ENCODE measurements at places on chromosomes 5 and 9.
A peak's percentile ranks its signal among the peaks of the same experiment; 100 is the strongest.

DNA sequence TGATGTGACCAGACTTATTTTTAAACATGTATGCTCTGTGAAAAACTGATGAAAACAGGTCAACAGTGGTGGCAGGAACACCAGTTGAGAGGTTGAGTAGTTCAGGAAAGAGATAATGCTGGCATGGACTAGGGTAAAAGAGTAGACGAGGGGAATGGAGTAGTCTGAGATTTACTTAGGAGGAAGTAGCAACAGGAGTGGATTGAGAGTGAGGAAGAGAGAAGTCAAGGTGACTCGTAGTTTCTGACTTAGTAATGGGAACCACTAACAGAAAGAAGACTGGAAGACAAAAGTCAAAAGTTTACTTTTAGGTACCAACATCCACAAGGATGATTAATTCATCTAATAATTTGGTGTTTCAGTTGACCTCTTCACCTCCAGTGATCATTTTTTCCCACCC is 3.6 kb downstream of the SRA1 start:
- no peak for DNase-seq

- no peak for DNase-seq
These were observed 2.7 kb upstream of the LCN12 start for GRCh38 chr9:136949239-136949816.

DNA sequence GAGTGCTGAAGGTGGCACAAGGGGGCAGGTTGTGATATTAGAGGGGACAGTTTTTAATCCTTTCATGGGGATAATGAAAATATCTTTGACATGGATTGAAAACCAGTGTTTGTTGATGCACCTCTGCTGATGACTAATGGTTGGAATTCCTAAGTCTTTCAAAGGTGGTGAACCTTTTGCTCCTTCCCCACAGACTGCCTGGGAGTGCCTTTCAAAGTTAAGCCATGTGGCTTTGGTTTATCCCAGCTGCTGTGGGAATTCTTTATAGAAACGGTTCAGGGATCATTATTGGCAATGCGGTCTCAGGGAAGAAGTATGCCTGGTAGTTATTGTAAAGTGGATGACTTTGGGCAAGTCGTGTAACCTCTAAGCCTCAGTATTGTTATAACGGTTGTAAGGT is 45.7 kb downstream of the PIP5K1B start:
- peak; percentile 39 for DNase-seq

- no peak for DNase-seq
These were observed 94.4 kb downstream of the ANKRD33B start for GRCh38 chr5:10658265-10658664.

DNA sequence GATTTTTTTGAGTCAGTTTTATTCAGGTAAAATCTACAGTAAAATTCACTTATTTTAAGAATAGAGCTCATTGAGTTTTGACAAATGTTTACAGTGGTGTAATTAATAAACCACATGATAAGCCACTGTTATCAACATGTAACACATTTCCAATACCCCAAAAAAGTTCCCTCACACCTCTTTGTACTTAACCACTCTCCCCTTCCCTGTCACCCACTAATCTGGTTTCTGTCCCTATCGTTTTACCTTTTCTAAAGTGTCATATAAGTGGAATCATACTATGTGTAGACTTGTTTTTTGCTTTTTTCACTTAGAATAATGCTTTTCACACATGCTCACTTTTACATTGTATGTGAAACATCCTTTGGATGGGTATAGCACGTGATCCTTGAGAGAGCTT is 127.2 kb downstream of the KDM4C start:
- no peak for DNase-seq

DNA sequence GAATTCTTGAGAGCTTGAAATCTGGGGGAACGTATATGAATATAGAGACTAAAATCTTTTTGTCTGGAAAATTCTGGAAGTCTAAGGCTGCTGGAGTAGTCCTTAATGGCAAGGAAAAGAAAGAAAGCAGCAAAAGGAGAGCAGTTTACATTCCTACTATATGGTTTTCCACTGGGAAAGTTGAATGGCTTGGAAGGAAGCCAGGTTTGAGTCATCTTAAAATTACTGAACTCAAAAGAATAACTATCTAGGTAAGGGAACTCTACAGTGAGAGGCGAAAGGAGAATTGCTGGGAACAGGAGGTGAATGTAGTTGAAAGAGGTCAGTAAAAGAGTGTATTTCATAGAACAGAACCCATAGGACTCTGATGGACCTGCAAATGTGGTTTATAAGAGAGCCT is 258.1 kb upstream of the EDIL3 start:
- DNase-seq: no peak

DNA sequence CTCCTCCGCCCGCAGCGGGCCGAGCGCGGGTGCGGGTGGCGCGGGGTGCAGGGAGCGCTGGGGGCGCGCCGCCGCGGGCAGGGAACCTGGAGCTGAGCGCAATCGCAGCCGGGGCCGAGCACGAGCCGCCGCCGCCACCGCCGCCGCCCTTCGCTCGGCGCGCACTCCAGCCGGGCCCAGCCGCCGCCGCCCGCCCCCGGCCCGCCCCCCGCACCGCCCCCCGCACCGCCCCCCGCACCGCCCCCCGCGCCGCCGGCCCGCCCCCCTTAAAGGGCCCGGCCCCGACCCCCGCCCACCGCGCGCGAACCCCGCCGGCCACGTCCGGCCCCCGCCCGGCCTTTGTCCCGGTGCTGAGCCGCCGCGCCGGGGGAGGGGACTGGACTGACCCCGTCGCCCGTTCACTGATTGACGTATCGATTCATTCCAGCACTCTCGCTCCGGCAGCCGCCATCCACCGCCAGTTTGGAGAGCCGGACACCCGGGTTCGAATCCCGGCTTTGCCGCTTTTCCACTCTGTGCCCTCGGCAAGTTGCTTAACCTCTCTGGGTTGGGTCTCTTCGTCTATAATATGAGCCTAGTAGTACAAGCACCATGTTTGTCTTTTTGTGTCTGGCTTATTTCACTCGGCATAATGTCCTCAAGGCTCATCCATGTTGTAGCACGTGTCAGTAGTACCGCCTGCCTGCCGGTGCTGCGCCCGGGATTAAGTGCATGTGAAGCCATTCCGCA is at the start of gene SH3PXD2B:
Gene SH3PXD2B, minus strand, starts transcription at position 168 of the 729 bp plus-strand sequence. CDS start 173 bp downstream, outside the sequence.
- DNase-seq: peak; percentile 89

DNA sequence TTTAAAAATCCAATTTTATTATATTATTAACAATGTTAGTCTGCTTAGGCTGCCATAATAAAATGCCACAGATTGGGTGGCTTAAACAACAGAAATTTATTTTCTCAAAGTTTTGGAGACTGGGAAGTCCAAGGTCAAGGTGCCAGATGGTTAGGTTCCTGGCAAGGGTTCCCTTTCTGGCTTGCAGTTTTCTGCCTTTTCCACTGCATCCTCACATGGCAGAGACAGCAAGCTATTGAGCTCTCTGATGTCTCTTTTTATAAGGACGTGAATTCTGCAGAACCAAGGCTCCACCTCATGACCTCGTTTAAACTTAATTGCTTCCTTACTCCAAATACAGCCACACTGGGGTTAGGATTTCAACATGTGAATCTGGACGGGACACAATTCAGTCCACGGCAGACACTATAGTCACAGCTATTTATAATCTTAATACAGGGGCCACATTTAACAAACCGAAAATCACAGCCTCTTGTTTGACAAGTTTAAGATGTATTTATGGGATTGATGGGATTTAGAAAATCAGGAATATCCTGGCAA is 174.9 kb upstream of the PUM3 start:
- no peak for DNase-seq

DNA sequence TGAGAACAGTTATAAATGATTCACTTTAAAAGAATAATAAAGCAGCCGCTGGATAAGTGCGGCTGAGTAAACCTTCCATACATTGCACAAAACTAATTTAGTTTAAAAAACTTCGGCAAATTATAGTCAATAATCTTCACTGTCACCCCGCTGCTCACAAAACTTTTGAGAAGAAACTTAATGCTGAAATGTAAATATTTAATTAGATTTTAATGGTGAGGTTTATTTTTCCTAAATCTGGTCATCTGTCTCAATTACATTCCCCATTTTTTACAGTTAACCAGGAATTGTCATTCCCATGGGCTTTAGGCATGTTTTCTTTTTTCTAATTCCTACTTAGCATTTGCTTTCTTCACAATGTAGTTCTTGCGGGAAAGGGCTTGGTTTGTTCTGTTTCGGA is 169.8 kb downstream of the CAAP1 start:
- no peak for DNase-seq

GRCh38 chr9:123678878-123679329 is 251.0 kb downstream of the DENND1A start:
- DNase-seq: no peak

- DNase-seq: peak; percentile 90
These were observed 187.7 kb downstream of the DENND1A start for GRCh38 chr9:123742009-123742767.

DNA sequence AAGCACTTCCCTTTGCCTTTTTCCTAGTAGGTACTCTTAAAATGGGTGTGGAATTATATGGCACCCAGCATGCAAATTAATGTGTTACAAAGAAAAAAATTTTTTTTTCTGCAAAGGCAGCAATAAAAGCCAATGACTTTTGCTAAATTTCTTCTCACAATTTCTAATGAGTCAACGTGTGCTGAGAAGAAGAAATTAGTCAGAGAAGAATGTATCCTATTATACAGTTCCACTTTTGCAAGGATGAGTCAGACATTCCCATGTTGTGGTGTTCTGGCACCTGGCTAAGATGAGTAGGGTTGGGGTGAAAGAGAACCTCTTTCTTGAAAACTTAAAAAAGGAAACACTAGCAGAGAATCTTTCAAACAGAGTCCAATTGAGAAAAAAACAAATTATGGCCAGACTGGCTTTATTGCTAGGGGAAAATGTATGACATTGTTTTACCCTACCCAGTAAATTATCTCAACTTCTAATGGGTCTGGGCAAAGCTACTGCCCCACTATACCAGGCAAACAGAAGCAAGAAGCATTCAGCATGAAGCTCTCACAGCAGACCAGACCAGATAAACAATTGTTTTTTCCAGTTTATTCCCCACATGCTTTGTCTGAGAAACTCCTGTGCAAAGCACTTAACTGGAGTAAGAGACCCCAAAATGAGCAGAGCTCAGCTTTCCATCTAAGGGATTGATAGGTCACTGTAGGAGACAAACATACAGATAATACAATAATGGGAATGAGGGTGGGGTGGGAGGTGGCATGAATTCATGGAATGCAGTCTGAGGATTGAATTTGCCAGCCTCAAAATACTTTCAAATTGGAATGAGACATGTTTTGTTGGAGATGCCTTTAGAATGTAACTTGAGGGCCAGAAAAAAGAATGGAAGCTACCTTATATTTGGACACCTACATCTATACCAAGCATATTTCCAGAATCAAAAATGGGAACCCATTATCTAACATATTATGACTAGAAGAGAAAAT is 220.8 kb upstream of the RFX3 start:
- DNase-seq: no peak

DNA sequence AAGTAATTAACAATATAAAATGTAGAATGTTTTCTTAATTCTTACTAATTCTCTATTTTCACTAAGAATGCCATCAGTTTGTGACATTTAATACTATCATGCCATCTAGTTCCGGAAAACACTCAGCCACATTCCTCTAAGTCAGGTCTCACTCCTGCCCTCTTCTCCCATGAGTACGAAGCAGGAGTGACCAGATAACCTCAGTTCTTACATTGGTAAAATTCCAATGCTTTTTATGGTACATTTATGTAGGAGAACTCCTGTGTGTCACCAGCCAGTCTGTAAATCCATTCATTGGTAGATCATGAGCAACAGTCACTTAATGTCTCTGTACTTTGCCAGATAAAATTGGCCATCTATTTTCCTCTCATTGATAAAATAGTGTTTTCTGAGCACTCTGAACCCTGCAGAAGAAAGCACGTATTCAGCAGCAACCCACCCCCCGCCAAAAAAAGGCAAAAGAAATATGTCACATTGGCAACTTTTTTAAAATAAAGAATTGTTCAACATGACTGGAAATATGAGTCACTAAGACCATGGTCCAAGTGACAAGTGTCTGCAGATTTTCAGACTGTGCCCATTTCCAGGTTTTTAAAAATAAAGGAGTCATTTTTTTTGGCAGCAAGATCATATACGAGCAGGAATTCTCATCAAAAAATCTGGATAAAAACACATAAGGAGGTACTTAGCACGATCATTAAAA is 11.8 kb downstream of the GLIS3 start:
- no peak for DNase-seq

GRCh38 chr9:137319011-137319738 is 17.1 kb upstream of the NRARP start:
- peak; percentile 71 for DNase-seq

DNA sequence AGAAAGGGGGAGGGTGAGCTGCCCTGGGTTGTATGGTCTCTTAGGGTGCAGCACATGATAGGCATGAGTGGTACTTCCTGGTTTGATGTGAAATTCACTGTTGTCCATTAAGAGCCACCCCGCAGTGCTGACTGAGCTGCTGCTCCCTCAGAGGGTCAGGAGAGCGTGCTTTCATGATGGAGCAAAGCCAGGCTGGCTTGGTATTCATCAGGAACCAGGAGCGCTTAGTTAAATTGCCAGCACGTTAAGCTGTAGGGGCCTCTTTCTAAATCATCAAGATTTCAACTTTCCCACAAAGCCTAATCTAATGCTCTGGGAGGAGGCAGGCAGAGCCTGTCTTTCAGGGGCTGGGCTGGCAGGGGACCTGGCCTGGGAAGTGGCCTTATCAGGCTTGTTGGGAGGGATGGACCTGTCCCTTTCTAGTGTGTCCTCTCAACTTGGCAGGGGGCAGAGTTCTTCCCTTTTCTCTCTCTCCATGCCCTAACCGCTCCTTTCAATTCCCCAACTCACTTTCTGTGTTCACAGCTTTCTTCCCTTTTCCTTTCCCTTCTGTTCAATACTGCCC is 7.9 kb downstream of the CYSTM1 start:
- peak; percentile 51 for DNase-seq

GRCh38 chr5:133287500-133287899 is 235.7 kb downstream of the HSPA4 start:
- peak; percentile 74 for DNase-seq

DNA sequence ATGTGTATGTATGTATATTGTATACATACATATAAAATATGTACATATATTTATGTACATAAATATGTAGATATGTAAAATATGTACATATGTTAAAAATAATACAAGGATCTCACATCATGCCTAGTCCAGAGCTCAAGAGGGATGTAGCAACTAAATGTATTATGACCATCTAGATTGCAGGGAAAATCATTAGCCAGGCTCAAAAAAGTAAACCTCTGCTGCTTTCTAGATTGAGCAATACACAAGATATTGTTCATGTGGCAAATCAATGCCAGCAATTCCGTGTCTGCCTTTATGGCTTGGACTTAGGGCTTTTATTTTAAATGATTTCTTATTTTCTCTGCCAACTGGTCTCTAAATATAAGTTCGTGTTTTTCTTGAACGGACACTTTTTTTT is 65.2 kb downstream of the RAI14 start:
- no peak for DNase-seq

GRCh38 chr5:124920909-124921666 is 174.6 kb upstream of the ZNF608 start:
- peak; percentile 83 for DNase-seq

- peak; percentile 39 for DNase-seq
These were observed 571 bp upstream of the MARCHF11 start for GRCh38 chr5:16179936-16180788.

GRCh38 chr5:124252747-124253146 is 493.7 kb downstream of the ZNF608 start:
- peak; percentile 26 for DNase-seq

Measured in eye (tissue), 1 donor.